ENCODE measurements at places on chromosomes 4 and X. TPM values are rescaled to one million over a fixed set of nuclear protein-coding genes. Genes with fewer than 3 reads are reported as not detected.

DNA sequence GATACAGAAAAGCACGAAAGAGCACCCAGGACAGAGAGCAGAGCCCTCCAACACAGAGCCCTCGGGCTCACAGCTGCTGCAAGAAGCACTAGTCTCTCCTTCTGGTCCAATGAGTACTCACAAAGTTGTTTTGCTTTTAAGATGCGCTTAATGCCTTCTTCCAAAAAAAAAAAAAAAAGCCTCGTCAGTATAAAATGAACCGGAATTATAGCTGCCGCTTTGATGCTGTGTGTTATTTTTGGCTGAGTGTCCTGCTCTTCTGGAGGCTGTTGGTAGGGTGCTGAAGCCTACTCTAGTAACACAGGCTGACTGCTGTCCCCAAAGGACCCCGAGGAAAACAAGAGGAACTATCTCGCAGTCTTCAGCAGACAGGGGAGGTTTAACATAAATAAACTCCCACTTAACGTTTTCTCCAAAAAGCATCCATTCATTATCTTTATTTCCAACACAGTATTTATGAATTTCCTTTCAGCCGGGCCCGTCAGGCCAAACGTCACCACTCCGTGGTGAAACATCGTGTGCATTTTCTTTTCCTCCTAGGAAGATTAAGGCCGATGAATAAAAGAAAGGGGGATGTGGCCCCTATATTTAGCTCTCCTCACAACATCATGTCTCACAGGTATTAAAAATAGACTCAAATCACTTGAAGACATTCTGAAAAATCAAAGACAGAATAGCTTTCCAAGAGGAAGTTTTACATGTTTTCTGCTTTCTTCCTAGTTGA is 213.7 kb upstream of the PPARGC1A start:
- DNase-seq = no peak

- DNase-seq = no peak
Observed at GRCh38 chr4:4867375-4868039, 8.0 kb downstream of the MSX1 start.

GRCh38 chr4:24924309-24924781 is 11.5 kb upstream of the CCDC149 start:
- DNase-seq = peak; percentile 100

- no peak for DNase-seq
Observed at GRCh38 chrX:10244915-10245622, 88.3 kb downstream of the CLCN4 start.

GRCh38 chr4:165540206-165540830 is 161.5 kb downstream of the CPE start:
- DNase-seq = no peak

DNA sequence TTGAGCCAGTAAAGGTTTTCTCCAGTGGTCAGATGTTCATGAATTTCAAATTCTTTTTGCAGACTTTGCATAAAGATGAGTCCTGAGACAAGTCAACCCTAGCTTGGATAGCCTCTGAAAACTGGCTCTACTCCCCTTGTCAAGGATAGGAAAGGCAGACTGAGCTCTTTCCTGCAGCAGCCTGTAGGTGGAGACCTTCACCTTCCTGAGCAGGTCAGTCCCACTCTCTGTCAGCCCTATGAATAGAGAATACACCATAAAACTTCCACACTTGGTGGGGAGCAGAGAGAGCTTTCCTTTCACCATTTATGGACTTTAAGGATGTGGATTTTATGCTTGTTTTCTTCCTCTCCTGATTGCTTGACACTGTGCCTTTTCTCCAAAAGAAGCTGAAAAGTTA is 41.9 kb downstream of the PCDH19 start:
- peak; percentile 22 for DNase-seq

DNA sequence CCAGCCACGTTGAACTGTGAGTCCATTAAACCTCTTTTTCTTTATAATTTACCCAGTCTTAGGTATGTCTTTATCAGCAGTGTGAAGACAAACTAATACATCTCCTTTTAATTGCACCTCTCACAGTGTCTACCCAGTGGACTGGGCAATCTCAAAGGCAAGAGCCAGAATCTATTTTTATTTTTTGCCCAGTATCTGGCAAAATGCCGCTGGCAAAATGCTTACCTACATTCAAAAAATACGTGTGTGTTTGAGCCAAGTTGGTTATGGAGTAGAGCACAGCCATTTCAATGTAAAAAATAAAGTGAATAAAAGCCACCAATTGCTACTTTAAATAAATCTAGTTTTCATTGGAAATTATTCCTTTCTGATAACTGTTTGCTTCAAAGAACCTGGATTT is 199.9 kb downstream of the GC start:
- DNase-seq = no peak

GRCh38 chr4:1344696-1345095 is 2.3 kb upstream of the UVSSA start:
- DNase-seq = peak; percentile 11

DNA sequence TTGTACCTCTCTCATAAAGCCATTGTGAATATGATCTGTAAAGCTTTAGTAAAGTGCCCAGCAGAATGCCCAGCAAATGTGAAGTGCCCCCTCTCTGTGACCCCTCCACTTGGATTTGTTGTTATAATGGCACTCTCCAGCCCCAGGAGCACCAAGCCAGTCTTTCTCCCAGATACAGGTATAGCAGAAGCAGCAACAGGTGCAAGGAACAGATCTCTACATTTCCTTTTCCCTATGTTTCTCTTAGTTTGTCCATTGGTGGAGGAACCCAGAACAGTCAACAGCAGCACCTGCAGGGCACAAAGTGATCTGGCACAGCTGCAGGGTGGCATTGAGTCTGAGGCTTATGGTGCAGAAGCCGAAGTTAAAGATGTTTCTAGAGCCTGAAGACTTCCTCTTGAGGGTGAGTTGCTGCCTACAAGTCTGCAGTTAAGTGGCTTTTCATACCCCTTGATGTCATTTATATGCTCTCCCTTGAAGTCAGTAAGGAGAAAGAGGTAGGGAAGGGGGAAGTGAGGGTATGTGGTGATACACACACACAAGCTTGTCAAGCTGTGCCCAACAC is 16.1 kb upstream of the CXCL3 start:
- DNase-seq = no peak

DNA sequence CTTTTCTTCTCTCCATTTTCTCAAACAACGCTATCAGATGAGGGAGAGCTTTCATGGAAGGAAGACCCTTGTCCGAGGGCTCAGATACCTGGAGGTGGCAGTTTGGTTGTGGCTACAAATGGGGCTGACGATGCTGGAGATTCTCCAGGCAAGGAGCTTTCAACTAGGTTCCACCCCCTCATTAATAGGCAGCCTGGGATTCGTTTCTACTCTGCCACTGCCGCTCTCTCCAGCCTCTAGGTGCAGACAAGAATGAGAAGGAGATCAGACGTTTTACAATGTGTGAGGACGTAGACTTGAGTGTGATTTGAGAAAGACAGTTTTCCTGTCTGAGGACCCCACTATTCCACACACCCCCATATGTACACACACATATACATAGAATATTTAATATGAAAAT is 53.1 kb downstream of the ETNPPL start:
- no peak for DNase-seq

Gene SHOX
- not detected for total RNA-seq

Gene BEND2
- total RNA-seq = not detected

Gene IGFBP7
- 951 TPM for total RNA-seq

Gene CT45A10
- not detected for total RNA-seq

Gene GIMD1
- not detected for total RNA-seq
